Neuronal stem cell (in vitro differentiated cells): ENCODE measurements at places on chromosomes 5 and 9.

DNA sequence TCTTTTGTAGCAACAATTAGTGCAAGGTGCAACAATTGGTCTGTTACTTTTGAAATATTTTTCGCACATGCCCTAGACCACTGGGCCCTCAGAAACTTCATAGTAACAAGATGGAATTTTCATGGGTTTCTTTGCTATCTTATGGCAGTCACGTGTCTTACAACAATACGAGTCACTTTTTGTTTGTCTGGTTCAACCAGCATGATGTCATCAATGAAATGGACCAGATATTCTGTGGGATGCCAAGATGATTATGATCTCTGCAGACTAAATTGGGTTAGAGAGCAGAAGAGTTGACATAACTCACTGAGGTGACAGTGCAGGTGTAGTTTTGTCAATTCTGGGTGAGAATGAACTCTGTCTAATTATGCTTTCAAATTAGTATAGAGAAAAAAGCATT lies 239.6 kb upstream of the RIOK2 start:
- no peak for DNase-seq

- no peak for DNase-seq
These were observed 2.3 kb downstream of the P4HA2 start for GRCh38 chr5:132225165-132226032.

DNA sequence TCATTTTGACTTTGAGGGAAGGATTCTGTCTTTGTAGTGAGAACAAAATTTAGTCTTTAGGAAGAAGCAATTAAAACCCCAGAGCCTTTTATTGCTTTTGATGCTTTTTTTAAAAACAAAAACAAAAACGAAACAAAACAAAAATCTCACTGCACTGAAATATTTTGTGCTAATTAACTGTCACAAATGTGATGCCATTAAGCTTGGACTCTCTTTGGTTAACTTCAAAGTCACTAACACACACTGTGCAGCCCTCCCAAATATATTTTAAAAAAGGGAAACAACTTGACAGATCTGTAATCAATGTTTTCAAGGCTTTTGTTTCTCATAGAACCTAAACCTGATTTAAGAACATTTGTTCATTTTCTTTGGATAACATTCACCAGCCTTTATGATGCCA lies 290.7 kb downstream of the MAST4 start:
- DNase-seq, result no peak

DNA sequence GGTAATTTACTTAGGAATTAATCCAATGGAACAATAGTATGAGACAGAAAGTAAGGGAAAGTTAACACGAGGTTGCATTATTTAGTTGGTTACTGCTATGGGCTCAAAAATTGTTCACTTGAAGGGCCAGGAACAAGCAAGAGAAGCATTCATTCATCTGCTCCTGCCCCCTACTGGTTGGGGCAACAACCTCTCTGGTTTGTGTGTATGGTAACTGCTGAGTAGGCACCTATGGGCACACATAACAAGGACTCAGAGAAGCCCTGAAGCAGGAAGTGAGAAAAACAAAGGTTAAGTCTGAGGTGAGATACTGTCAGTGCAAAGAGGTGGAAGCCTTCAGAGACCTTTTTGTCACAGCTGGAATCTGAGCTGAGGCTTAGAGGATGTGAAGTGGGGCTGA lies 34.4 kb upstream of the RANBP6 start:
- DNase-seq, result no peak

GRCh38 chr5:146682899-146683532 lies 167.0 kb upstream of the GPR151 start:
- no peak for DNase-seq
